ENCODE measurements at places on chromosomes 5 and 9.

DNA sequence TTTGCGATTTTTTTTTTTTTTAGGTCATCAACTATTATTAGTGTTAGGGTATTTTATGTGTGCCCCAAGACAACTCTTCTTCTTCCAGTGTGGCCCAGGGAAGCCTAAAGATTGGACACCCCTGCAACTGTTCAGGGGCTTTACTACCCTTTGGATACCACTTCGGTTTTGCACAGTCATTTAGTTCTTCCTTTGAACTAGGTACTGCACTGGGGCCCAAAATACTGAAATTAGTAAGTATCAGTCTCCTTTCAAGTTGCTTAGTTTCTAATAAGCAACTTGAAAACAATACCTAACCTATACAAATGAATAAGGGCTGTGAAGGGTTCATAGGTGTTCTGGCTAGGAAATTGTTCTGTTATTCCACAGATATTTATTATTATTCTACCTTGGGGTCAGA is 45.3 kb downstream of the CWC27 start:
- no peak for DNase-seq

DNA sequence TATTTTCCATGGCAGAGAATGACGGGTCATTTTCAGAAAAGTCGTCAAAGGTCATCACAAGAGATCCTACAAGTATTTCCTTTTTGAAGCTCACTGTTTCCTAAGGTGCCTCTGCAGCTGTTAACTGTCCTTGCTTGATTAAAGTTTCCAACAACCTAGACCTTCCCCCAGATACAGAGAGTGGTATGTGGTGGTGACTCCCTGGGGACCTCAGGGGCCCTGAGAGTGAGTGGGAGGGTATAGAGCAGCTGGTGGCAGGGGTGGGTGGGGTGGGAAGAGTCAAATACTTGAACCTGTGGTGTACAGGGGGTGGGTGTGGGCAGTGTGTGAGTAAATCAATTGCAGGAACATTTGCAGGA is 1.6 kb upstream of the CD72 start:
- no peak for DNase-seq

- DNase-seq, result no peak
These were observed 33.8 kb upstream of the OTULIN start for GRCh38 chr5:14630671-14631070.

- DNase-seq, result no peak
These were observed 45.8 kb downstream of the SLC12A7 start for GRCh38 chr5:1065891-1066650.

DNA sequence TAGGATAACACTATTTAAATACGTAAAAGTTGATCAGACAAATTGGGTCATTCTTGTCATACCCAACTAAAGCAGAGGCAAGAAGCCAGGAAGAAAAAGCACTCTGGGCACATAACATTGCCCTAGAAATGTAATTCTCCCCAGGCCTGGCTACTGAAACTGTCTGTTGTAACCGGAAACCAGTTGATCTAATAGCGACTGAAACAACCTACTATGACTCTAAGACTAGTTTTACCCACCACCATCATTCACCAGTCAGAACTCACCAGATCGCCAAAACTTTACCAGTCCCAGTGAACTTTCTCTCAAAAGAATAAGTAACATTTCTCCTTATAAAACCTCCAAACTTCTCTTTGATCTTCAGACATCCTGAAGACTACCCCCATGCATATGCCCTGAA is 99.3 kb upstream of the WWC1 start:
- DNase-seq, result no peak

GRCh38 chr5:154223320-154223719 is 32.8 kb downstream of the GALNT10 start:
- no peak for DNase-seq

GRCh38 chr9:106075960-106076327 is 381.6 kb downstream of the TMEM38B start:
- DNase-seq, result peak; percentile 85

DNA sequence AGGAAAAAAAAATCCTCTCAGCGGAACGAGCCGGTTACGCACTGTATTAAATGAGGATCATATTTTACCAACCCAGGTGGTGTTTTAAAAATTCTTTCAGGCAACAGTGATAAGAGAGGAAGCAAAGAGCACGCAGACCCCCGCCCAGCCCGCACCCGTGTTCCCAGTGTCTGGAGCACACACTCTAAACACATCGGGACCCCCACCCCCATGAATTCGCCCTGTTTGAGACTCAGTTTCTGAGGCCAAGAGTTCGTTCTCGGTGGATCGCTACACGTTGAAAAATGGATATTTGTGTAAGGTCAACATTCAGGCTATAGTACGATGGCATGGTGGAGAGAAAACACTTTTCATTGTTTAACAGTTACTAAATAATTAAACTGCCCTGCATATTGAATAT is 196.3 kb downstream of the MEF2C start:
- no peak for DNase-seq

DNA sequence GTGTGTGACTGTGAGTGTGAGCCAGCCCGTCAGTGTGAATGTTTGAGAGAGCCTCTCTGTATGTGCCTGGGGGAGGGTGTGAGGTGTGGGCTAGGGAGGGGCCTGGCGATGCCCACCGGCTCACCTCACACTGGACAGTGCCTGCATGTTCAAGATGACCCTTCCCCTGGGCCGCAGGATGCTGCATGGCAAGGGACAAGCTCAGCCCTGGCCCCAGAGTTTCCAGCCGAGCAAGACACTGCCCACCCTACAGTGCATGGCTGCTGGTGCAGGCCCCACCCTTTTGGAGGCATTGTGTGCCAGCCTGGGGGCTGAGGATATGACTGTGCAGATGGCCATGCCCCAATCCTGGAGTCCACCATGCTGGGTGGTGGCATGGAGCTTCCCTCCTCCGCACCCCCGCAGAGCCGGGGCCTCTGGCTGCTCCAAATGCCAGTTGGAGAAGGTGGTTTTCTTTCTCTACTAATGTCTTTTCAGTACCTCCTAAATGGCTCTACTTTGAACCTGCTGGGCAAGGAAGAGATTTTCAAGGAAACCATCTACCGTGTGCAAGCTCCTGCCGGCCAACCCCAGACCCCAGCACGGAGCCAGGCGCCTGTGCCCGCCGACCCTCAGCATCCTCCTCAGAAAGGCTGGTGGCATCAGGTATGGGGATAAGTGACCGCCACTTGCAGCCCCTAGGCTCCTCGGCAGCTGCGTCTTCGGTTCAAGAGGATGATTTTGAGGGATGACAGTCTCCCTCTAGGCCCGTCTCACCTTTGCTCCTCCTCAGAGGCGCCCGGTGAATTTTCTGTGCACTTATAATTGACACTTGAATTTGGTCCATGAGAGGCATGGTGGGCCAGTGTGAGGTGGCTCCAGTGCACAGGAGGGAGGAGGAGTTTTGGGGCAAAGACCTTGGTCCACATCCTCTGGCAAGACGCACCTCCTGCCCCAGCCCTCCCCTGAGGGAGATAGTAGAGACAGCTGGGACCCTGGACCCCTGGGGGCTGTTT is 27.7 kb downstream of the FGD3 start:
- no peak for DNase-seq

DNA sequence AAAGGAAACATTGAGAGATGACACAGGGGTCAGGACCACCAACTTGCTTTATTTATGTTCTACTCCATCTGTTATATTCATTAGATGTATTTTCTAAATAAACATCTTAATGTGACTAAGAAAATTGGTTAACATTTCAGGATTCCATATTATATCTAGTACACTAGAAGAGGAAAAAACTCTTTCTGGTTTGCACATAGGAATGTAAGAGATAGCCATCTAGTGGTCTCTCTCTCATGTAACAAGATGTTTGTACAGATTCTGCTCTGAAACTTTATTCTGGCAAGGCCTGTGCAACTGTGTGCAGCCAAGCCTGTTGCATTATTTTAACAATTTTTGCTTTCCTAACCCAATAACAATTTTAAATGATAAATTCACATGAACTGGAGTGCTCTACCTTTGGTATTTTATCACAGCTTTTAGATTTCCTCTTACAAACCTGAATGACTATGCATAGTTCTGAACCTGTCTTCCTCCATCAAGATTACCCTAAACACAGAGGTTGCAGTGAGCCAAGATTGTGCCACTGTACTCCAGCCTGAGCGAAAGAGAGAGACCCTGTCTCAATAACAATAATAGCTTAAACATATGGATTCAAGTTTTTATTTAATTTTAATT is 148.2 kb downstream of the GIN1 start:
- peak; percentile 29 for DNase-seq

DNA sequence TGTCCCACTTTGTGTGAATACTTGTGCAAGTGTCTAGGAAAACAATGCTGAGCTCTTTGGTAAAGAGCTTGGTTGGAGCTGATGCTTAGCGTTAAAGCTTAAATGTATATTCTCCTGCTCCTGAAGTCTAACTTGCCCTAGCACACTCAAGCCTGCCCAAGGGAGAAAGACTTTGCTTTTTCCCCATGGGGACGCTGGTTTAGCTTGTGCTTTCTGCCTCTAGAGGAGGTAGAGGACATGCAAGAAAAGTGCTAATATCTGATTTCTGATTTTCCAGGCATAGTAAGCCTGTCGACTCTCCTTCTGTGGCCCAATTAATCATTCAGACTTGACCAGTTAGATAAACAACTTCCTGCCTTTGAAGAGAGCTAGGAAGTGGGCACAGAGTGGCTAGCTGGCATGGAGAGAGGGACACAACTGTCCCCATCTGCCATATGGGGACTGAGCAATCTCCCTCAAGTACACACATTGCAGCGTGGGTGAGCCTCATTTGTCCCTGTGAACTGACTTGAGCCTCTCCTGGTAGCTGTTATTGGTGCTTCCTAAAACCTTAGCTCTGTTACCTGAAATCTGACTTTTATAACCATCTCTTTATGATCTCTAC is 348.4 kb downstream of the BRINP1 start:
- no peak for DNase-seq

- peak; percentile 67 for DNase-seq
These were observed 185.9 kb downstream of the SEMA6A start for GRCh38 chr5:116388564-116389258.

DNA sequence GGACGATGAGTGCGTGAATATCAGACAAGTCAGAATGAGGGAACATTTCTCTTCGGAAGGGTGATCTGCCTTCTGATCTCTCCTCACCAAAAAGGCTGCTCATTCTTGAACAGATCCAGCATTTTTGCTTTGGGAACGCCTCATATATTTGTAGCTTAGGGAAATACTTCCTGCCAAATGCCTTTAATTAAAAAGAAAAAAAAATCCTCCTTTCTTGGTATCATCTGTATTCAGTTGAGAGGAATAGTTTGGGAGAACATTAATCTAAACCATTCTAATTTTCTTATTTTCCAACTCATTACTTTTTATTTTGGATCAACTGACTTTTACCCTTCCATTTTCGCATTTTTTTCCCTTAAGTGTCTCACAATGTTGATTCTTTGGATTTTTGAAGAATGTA is 163.4 kb downstream of the SNX18 start:
- DNase-seq, result no peak

GRCh38 chr5:14243766-14244165 is 100.6 kb downstream of the TRIO start:
- DNase-seq, result no peak

GRCh38 chr9:37408933-37409710 is 13.4 kb upstream of the GRHPR start:
- DNase-seq, result peak; percentile 48

GRCh38 chr9:84686068-84686467 is 16.5 kb downstream of the NTRK2 start:
- no peak for DNase-seq

- peak; percentile 74 for DNase-seq
These were observed 224.3 kb upstream of the S1PR3 start for GRCh38 chr9:88766778-88767503.

- peak; percentile 88 for DNase-seq
These were observed 30.4 kb downstream of the RNF145 start for GRCh38 chr5:159178978-159179377.

- no peak for DNase-seq
These were observed 54.4 kb downstream of the FSD1L start for GRCh38 chr9:105502276-105502675.

DNA sequence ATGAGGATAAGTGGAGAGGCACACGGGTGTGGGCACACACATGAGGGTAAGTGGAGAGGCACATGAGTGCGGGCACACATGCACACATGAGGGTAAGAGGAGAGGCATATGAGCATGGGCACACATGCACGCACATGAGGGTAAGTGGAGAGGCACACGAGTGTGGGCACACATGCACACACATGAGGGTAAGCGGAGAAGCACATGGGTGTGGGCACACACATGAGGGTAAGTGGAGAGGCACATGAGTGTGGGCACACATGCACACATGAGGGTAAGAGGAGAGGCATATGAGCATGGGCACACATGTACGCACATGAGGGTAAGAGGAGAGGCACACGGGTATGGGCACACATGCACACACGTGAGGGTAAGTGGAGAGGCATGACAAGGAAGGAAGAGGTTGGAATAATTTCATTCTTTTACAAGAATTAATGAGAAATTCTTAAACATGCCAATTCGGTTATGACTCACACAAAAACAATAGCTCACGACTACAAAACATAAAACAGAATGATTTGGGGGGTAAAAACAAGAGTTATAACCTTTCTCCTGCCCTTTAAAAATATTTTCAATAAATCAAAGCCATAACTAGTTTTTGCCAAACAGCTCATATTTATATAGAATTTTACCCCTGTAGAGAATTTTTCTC is 67.5 kb downstream of the APBA1 start:
- no peak for DNase-seq

DNA sequence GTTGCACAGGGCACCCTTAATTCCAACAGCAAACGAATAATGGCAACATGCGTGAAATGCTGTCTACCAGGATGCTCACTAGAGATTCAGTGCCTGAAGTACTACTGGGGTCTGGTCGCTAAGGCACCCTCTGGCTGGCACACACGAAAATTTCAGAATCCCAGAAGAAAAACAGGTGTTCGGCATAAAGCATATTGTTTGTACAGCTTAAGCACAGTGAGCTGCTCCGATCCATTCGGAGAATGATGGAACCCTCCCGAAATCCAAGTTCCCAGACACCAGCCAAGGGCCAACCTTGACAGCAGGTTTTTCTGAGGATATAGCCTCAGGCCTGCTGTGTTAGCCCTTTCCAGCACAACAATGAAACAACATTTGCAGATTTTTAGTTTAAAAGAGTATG is 61.4 kb upstream of the ALDH1B1 start:
- DNase-seq, result no peak

- peak; percentile 54 for DNase-seq
These were observed 70.3 kb downstream of the DAP start for GRCh38 chr5:10690460-10691440.

DNA sequence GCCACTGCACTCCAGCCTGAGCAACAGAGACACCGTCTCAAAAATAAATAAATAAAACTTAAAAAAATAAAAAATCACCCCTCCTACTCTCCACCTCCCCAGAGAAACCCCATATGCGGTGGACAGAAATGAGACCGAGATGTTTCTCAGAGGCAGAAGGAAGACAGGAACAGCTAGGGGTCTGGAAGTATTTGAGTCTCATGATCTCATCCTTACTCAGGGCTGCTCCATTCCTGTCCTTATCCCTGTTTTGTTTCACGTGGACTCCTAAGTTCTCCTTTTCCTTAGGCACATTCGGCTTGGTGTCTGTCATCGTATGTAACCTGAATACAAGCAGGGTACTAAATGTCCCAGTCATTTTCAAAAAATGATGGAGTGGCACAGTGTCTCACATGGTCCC is 76.1 kb downstream of the C9orf50 start:
- no peak for DNase-seq
